ENCODE measurements at places on chromosomes 13 and 19.

DNA sequence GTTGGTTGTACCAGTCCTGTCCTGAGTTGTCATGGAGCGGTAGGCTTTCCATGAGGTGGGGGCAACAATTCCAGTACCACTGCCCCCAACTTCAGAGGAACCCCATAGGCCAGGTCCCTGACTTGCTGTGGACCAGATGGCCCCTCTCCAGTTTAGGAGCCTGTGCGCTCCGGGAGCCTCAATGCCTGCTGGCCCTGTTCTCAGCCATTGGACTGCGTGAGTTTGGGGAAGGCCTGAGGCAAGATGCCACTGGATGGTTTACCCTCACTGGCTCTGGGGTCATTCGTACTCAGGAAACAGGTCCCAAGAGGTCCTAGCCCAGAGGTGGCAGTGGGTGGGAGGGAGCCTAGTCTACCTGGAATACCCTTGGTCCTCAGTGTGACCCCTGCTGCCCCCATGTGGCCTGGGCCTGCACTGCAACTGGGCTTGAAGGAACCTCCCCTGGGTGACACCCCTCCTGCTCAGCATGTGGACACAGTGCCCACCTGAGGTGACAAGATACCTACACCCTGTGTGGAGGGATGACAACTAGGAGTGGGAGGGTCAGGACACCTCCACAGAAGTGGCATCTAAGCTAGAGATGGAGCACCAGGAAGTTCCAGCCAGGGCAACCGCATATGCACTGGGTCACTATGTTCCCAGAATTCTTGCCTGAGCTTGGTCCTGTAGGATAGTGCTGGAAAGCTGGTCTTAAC lies 6.0 kb upstream of the PRR19 start:
- peak; percentile 83 for DNase-seq

DNA sequence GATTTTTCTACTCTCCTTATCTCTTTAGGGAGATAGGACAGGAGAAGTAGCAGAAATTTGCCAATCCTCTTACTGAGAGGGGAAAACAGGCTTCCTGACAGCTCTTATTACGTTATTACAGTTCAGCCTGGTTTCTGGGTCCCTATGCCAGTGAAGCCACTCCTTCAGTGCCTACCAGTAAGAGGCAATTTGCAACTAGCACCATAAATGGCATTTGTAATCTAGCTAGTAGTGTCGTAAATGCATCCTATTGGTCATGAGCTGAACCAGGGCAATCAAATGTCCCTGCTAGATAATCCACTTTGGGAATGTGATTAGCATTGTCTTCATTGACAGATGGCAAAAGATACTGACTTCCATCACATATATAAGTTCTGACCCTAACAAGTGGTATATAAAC lies 428.8 kb downstream of the DCT start:
- no peak for DNase-seq

DNA sequence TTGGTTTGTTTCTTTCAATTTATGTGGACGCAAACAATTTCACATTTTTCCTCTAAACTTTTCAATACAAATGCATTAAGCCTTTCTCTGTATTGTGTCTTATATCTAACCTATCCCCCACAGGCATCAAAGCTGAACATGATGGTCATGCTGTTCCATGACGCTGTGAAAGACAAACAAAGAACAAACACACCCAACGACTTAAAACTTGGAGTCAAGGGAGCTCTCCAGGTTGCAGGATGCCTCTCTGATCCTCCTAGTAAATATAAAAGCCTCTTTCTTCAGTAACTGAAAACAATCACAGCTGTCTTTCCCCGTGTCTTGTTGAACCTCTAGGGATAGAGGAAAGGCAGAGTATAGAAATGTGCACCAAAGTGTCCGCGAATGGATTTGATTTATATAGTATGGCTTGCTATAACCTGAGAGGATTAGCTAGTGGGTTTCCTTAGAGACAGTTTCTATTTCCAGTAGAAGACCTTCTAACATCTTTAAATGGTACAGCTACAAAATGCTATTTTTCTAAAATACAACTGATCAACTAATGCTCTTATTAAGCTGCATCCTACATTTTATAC lies 43.1 kb downstream of the PCDH9 start:
- DNase-seq: no peak

GRCh38 chr19:2627319-2627829 lies 75.1 kb downstream of the GNG7 start:
- DNase-seq: peak; percentile 48

GRCh38 chr13:46160471-46161066 lies 21.4 kb downstream of the LCP1 start:
- no peak for DNase-seq

- no peak for DNase-seq
Observed at GRCh38 chr13:45219938-45220375, 19.1 kb upstream of the KCTD4 start.

- no peak for DNase-seq
Observed at GRCh38 chr19:53660584-53660983, 28.8 kb downstream of the DPRX start.

DNA sequence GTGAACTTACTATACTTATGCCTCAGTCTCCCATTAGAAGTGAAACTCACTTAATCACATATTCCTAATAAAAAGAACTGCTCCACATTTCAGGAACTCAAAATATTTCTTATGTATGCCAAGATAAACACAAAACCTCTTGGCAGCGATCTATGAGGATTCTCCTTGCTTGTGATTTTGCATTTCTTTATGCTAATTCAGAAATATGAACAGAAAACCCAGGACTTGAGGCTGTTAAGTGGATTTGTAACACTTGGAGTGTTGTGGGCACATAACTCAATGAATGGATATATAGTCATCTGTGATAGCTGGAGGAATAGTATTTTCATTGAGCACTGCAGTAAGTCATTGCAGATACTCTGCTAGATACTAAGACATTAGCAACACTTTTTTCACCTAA lies 5.6 kb upstream of the KATNAL1 start:
- DNase-seq: no peak

DNA sequence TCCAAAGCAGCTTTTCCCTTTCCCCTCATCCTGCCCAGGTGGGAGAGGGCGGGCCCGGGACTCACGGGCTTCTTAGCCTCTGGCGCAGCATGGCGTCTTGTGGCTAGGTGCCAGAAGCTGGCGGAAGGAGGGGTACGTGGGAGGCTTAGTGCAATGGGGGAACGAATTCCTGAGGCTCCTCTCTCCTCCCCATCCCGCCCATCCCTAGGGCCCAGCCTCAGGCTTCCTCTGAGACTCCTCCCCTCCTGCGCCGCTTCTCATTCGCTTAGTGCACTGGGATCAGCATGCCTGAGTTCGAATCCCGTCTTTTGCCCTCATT lies 297.8 kb downstream of the ZNF536 start:
- DNase-seq: no peak

- DNase-seq: no peak
Observed at GRCh38 chr13:31947105-31947504, 84.5 kb upstream of the FRY start.

GRCh38 chr19:54136086-54136863 lies 1.3 kb upstream of the CNOT3 start:
- DNase-seq: no peak

All from stimulated activated CD4-positive, alpha-beta T cell treated with anti-CD3 and anti-CD28 coated beads, Interleukin-4, amount 100 ng/mL, for 48 hours (primary cell).